ENCODE measurements at places on chromosomes 7 and 10. TPM values are rescaled to one million over a fixed set of nuclear protein-coding genes. Genes with fewer than 3 reads are reported as not detected.
A peak's percentile ranks its signal among the peaks of the same experiment; 100 is the strongest.

GRCh38 chr7:141381794-141382427 lies 169.3 kb upstream of the AGK start:
- DNase-seq = no peak

- no peak for DNase-seq
Observed at GRCh38 chr10:110834629-110835301, 37.0 kb upstream of the PDCD4 start.

DNA sequence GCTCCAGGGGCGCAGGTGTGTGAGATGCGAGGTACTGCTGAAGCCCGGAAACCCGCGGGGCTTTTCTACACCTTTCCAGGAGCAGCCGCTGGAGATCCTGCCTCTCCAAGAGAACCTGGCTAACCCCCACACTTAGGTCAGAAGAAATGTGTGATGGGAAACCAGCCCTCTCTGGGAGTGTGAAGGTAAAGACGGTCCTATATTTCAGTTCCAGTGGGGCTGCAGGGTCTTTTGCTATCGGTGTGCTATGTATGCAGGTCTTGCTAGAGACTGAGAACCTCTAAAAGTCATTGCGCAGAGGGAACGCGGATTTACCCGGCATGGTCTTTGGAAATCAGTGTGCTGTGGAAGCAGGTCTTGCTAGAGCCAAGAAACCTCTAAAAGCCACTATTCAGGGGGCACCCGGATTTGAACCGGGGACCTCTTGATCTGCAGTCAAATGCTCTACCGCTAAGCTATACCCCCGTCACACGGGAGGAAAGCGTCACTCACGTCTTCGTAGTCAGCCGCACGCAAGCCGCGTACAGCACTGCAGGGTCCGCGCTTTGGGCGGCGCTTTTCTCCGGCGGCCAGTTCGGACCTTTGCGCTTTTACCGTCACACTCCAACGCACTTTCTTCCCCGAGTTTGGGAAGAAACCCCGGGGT lies 46.0 kb downstream of the ZNF777 start:
- DNase-seq = peak; percentile 55

DNA sequence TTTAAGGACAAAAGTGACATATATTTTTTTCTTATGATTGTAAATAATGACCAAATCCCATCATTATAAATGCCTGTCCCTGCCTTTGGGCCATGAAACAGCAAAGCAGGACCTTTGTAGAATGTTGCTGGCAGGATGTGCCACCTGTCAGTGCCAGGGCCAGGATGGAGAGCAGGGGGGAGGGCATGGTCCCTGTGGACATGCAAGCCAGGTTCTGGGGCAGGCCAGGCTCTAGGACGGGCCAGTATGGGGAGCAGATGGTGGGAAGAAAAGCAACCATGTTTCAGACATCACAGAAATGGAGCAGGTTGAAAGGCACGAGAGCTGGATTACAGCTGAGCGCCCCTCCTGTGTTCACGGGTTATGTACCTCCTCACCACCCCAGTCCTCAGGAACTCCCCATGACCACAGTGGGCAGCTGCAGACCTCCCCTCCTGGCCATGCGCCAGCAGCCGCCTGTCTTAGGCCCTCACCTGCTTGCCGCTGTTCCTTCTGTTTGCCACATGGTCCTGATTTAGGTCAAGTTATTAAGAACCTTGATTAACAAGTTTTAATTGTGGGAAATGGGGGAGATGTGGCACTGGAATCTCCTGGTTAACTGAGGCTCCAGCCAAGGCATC lies 210.4 kb downstream of the PAXIP1 start:
- DNase-seq = no peak

DNA sequence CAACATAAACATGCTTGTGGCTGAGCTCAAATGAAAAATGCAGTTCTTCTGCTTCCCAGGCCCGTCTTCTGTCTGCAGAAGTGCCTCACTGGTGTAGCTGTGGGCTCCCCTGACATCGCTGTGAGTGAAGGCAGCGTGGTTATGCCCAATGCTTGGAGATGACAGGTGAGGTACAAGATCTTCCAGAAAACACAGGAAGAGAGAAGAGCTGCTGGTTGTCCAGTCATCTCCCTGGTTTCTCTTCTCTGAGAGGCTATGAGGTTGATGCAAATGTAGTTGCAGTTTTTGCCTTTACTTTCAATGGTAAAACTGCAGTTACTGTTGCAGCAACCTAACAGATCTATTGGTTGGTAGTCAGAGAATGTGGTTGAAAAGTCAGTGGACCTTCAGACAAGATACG lies 223.6 kb downstream of the GATA3 start:
- DNase-seq = no peak

LOXL4 gene
- total RNA-seq = 507 TPM

ARMC3 gene
- total RNA-seq = not detected
